NCI-H1048 (cell line): ENCODE measurements at places on chromosomes 11 and 22.

DNA sequence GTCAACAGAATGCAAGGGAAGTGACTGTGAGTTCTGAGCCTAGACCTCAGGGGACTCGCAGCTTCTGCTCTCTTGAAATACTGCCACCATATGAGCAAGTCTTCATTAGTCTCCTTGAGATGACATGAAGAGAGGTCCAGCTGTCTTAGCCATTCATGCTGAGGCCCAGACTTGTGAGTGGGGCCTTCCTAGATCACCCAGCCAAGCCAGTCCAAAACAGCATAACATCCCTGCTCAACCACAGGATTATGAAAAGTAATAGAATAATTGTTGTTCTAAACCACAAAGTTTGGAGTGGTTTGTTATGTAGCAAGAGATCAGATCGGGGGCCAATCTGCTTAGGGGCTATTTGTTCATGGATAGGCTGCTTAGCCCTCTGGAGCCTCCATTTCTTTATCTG is 54.9 kb upstream of the HTATIP2 start:
- DNase-seq: no peak

DNA sequence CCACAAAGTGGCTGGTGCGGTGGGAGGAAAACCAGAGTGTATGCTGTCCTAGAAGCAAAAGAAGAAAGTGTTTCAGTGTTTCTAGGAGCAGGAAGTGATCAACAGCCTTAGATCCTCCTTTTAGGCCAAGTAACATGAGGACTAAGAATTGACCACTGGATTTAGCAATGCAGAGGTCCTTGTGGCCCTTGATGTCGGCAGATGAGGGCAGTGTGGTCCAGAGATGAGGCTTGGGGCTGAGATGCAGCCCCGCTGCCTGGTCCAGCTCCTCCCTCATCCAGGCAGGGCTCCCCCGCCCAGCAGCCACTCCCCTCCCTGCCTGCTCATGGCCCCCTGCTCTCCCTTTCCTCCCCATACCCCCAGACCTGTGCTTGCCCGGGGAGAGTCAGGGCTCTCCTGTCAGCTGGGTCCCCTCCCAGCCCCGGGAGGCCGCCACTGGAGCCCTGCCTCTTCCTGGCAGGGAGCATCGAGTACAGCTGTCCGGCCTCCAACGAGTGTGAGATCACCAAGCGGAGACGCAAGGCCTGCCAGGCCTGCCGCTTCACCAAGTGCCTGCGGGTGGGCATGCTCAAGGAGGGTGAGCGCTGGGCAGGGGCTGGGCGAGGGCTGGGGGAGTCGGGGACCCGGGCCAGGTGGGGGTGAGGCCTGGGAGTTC is 3.7 kb downstream of the TRMT112 start:
- no peak for DNase-seq

DNA sequence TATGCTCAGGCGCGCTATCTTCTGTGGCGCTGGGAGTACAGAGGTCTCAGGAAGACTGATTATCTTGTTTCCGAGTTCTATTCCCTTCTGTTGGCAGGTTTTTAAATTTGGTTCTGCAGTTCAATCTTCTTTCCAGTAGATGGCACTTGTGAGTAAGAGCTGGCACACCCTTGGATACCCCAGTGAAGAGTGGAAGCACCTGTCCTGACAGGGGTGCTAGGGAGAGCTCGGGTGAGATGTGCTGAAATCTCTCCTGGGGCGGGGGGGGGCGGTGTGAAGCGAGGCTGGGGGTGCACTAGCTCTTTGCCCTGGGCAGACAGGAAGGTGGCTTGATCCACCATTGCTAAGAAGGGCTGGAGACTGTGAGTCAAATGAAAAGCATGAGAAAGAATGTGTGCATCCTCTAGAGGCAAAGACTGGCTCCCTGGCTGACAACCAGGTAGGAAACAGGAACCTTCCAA is 679.9 kb upstream of the CCDC179 start:
- DNase-seq: no peak

DNA sequence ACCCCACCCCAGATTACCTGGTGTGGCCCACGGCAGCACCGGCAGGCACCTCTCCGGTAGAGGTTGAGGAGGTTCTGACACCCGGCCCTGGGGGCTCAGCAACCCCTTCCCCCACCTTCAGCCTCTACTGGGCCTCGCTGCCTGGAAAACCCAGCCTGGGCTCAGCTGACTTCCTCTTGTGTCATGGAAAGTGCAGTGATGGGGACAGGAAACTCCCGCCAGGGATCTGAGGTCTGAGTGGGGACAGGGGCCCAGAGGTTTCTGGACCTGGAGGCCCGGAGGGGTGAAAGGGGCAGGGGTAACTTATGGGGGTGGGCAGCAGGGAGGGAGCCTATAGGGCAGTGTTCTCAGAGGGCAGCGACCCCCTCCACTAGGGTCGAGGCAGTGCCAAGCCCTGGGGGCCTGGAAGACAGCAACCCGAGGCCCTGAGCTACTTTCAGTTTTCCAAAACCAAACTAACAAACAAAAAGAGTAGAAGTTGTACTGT is 10.0 kb upstream of the CD5 start:
- no peak for DNase-seq

GRCh38 chr11:32358729-32359128 is 76.6 kb downstream of the WT1 start:
- no peak for DNase-seq

GRCh38 chr11:112320668-112321067 is 60.0 kb upstream of the PLET1 start:
- no peak for DNase-seq

DNA sequence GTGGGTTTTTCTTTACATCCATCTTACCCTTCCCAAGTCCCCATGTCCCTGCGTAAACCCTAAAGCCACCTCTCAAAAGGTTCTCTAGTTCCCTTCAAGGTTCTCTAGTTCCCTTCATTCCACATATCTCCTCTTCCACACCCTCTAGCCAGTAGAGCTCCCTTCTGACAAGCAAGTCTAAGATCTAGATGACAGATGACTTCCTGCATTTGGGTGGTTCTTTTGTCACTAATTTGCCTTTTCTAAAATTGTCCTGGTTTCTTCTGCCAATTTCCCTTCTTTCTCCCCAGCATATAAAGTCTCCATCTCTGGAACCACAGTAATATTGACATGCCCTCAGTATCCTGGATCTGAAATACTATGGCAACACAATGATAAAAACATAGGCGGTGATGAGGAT is 7.8 kb downstream of the CD3E start:
- no peak for DNase-seq

DNA sequence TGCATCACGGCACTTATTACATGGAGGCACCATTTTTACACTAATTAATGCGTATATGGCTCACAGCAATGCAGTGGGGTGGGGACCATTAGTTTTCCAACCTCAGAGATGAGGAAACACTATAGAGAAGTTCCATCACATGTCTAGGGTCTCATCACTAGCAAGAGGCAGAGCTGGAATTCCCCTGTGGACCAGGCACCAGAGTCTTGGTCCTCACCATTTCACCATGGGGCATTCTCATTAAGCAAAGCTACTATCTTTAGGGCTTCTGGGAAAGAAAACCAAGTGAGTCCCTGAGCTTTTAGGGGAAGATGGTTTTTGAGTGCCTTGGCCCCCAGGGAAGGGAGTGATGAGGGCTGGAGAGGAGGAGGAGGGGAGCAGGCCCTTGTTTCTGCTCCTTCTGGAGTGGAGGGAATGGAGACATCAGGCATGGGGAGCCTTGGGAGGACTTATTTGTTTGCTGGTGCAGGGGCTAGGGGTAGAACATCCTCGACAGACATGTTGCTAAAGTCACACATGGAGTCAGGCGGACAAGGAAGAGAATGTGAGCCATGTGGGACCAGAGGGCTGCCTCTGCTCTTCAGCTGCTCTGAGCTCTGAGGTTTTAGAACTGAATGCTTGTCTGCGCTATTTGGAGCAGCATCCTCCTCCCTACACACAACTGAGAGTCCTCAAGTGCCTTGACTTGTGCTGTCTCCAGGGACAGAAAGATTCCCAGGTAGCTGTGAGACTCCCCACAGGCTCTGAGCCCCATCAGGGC is 40.3 kb upstream of the ZBED5 start:
- no peak for DNase-seq

DNA sequence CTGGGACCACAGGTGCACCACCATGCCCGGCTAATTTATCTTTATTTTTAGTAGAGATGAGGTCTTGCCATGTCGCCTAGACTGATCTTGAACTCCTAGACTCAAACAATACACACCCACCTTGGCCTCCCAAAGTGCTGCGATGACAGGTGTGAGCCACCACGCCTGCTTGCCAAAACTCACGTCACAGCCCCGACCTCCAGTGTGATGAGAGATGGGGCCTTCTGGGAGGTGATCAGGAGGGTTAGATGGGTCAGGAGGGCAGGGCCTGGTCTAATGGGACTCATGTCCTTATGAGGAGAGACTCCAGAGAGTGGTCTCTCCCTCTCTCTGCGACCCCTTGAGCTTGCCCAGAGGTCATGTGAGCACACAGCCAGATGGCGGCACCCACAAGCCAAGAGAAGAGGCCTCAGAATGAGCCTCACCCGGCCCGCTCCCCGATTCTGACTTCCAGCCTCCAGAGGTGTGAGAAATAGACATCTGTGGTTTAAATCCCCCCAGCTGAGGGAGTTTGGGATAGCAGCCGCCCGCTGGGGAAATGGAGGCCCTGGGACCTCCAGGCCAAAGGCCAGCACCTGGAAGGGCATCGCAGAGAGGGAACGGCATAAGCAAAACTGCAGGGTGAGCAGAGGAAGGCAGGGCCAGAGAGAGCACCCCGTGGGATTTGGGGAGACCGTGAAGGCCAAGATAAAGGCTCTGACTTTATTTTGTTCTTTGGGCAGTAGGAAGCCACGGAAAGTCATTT is 24.1 kb upstream of the GAL start:
- no peak for DNase-seq

DNA sequence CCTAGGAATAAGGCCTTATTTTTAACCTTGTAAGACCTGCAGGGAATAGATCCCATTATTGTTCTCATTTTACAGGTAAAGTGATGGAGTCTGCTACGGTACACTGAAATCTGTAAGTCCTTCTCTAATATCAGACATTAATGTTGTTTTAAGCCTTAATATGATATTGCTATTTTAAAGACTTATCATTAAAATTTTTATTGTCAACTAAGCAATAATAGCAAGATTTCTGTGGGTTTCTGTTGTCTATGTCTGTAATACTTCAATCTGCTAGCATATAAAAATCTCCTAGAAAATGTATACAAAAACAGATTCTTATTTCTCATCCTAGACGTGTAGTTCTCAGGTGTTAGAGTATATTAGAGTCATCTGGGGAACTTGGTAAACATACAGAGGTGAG is 317.5 kb upstream of the TENM4 start:
- DNase-seq: no peak

DNA sequence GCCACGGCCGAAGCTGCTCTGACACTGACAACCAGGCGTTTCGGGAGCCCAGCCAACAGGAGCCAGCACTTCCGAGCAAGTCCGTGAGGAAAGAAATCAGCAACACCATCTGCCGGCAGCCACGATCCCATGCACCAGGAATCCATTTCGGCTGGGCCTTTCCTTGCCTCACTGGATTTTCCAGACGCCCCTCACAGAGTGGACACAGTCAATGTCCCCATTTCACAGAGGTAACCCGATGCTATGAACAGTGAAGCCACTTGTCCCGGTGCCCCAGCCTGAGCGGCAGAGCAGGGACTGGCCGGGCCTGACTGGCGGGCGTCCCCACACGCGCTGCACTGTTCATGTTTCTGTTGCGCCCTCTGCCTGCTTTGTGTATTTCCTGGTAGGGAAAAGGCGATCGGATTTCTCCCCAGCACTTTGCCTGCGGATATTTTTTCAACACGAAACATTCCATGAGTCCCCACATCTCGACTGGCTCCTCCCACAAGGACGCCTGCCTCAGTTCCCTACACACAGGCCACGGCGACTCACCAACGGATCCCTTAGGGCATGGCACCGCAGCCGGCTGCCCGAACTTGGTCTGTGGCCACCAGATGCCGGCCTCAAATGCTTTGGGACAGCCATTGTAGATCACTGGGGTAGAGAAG is 55.3 kb downstream of the TRMU start:
- DNase-seq: no peak

- DNase-seq: no peak
Measured at GRCh38 chr11:284105-285020, 4.6 kb upstream of the PGGHG start.

GRCh38 chr11:58963551-58964104 is 24.3 kb downstream of the GLYATL1 start:
- DNase-seq: no peak

DNA sequence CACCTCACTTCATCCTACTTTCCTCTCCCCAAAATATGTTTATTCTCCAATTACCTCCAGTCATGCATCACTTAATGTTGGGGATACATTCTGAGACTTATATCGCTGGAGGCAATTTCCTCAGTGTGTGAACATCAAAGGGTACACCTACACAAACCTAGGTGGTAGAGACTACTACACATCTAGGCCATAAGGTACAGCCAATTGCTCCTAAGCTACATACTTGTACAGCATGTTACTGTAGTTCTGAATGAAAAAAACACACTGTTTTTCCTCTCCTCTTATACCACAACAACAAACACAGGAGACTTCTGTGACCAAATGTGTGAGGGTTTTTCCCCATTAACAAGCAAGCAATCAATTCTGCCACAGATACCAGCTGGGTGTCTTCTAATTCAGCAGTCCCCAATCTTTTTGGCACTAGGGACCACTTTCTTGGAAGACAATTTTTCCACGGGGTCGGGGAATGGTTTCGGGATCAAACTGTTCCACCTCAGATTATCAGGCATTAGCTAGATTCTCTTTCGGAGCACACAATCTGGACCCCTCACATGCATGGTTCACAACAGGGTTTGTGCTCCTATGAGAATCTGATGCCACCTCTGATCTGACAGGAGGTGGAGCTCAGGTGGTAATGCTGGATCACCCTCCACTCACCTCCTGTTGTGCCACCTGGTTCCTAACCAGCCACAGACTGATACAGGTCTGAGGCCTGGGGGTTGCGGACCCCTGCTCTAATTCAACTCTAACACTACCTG is 5.2 kb downstream of the KLHL22 start:
- no peak for DNase-seq

DNA sequence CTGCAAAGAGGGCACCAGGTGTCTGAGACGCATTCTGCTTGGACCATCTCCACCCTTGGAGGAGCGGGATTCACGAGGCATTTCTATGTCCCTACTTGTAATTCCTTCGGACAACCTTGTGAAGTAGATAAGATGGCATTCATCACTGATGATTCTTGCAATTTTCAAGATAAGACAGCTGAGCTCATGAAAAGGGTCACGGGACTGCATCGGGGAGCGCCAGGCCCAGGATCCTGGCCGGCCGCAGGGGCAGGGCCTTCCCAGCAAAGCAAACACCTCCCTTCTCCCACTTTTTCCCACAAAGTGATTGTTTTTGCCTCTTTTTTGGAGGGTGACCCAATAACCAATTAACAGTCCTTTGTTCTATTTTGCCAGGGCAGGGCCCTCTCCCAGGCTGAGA is 8.4 kb downstream of the LIF start:
- no peak for DNase-seq

GRCh38 chr11:60762851-60763691 is 6.4 kb downstream of the MS4A15 start:
- DNase-seq: no peak

DNA sequence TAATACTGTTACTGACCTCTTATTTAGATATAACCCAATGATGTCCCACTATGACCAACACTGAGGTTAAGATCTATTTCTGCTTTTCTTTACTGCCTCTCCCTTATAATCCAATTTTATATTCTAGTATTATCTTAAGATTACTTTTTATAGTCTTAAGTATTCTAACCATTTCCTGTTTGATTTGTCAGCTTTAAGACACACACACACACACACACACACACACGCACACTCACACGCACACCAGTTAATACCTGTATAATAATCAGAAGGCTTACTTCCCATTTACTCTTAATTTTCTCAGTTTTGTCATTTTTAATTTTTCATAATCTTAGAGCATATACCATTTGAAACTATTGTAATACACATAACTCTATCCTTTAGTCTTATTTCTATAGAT is 226.0 kb upstream of the C11orf87 start:
- no peak for DNase-seq
